ENCODE measurements at places on chromosomes 4 and X. TPM values are rescaled to one million over a fixed set of nuclear protein-coding genes. Genes with fewer than 3 reads are reported as not detected.
A peak's percentile ranks its signal among the peaks of the same experiment; 100 is the strongest.

- no peak overlapping the region for H3K27ac ChIP-seq
- H3K27me3 ChIP-seq = no peaks in the 10 kb centered on the region
- peaks cover 14% of the 10 kb centered on the region for H3K4me1 ChIP-seq
- DNase-seq = no peak
Observed at GRCh38 chr4:184757810-184758209, 23.9 kb upstream of the CENPU start.

- H3K27ac ChIP-seq = no peak overlapping the region
- no peak for DNase-seq
- no peaks in the 10 kb centered on the region for H3K36me3 ChIP-seq
- no peaks in the 10 kb centered on the region for H3K27me3 ChIP-seq
- H3K4me1 ChIP-seq = no peaks in the 10 kb centered on the region
- H3K4me3 ChIP-seq = no peak overlapping the region
Observed at GRCh38 chr4:188911199-188911598, 772.0 kb downstream of the TRIML1 start.

GRCh38 chr4:88791274-88791673, 93.6 kb upstream of the NAP1L5 start:
- DNase-seq = no peak
- no peaks in the 10 kb centered on the region for H3K36me3 ChIP-seq
- no peaks in the 10 kb centered on the region for H3K27me3 ChIP-seq
- peaks cover 19% of the 10 kb centered on the region for H3K4me1 ChIP-seq

DNA sequence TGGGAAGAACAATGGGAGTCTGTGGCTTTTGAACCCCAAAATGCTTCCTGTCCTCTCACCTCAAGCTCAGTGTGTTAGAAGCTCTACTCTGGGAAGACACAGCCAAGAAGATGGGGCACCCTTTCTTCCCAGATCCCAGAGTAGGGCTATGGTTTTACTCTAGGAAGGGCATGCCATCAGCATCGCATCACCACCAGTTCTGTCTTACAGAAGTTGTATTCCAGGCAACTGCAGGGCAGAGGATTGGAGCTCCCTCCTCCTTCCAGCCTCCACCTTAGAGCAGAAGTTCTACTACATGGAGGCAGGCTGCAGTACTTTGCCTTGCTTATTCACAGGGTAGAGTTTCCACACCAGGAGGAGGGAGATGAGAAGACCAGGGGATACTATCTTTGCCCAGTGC, 18.1 kb upstream of the ZFX start:
- H3K27ac ChIP-seq = no peak overlapping the region
- H3K4me1 ChIP-seq = no peaks in the 10 kb centered on the region
- no peaks in the 10 kb centered on the region for H3K27me3 ChIP-seq
- H3K36me3 ChIP-seq = no peaks in the 10 kb centered on the region

DNA sequence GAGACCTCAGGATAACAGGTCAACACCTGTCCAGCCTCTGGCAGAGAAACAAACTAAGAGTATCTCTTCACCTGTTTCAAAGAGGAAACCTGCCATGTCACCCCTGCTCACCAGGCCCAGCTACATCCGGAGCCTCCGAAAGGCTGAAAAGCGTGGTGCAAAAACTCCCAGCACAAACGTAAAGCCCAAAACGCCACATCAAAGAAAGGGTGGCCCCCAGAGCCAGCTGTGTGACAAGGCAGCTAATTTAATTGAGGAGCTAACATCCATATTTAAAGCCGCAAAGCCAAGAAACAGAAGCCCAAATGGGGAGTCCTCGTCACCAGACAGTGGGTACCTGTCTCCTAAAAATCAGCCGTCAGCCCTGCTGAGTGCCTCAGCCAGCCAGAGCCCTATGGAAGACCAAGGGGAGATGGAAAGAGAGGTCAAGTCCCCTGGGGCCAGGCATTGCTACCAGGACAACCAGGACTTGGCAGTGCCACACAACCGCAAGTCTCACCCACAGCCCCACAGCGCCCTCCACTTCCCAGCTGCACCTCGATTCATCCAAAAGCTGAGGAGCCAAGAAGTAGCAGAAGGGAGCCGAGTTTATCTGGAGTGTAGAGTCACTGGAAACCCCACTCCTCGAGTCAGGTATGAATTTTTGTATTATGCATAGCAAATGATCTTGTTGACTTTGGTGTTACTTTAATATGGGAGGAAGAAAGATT, 15.1 kb downstream of the PALLD start:
- peak overlapping the region; percentile 69 for H3K27ac ChIP-seq
- peak overlapping the region; percentile 21 for H3K4me3 ChIP-seq
- H3K4me1 ChIP-seq = peaks cover 31% of the 10 kb centered on the region
- H3K27me3 ChIP-seq = no peaks in the 10 kb centered on the region
- peak; percentile 86 for DNase-seq

DNA sequence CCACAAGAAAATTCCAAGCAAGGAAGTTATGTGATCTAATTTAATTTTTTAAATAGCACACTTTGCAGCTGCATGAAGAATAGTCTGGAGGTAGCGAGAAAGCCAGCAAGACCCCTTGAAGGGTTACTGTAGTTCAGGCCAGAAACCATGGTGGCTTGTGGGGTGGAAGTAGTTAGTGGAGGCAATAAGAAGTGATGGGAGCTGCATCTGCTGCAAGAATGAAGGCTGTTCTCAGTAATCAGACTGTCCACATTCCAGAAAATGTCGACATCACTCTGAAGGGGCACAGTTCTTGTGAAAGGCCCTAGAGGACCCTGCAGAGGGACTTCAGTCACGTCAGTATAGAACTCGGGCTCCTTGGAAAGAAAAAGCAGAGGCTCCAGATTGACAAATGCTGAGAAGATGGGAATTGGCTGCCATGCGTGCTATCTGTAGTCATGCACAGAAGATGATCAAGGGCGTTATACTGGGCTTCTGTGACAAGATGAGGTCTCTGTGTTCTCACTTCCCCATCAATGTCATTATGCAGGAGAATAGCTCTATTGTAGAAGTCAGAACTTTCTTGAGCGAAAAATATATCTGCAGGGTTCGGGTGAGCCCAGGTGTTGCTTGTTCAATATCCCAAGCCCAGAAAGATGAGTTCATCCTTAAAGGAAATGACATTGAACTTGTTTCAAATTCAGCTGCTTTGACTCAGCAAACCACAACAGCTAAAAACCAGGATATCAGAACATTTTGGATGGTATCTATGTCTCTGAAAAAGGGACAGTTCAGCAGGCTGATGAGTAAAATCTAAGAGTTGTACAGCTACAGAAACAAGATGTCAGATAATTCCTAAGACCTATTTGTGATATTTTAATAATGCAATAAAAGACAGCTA, 254.2 kb downstream of the CBR4 start:
- H3K4me3 ChIP-seq = no peak overlapping the region
- no peaks in the 10 kb centered on the region for H3K4me1 ChIP-seq
- H3K27me3 ChIP-seq = peaks cover 13% of the 10 kb centered on the region
- DNase-seq = no peak
- no peaks in the 10 kb centered on the region for H3K36me3 ChIP-seq

GRCh38 chr4:111573386-111573785, 571.9 kb upstream of the FAM241A start:
- no peak overlapping the region for H3K27ac ChIP-seq
- H3K36me3 ChIP-seq = no peaks in the 10 kb centered on the region
- DNase-seq = no peak
- no peaks in the 10 kb centered on the region for H3K27me3 ChIP-seq

- no peaks in the 10 kb centered on the region for H3K27me3 ChIP-seq
- no peak overlapping the region for H3K27ac ChIP-seq
- no peak for DNase-seq
- H3K36me3 ChIP-seq = peaks cover 34% of the 10 kb centered on the region
- no peaks in the 10 kb centered on the region for H3K4me1 ChIP-seq
Observed at GRCh38 chrX:139758250-139758649, 50.3 kb upstream of the MCF2 start.

GRCh38 chr4:129446074-129446473, 350.1 kb downstream of the C4orf33 start:
- H3K4me1 ChIP-seq = no peaks in the 10 kb centered on the region
- H3K36me3 ChIP-seq = no peaks in the 10 kb centered on the region
- no peak overlapping the region for H3K4me3 ChIP-seq
- DNase-seq = no peak
- no peak overlapping the region for H3K27ac ChIP-seq

DNA sequence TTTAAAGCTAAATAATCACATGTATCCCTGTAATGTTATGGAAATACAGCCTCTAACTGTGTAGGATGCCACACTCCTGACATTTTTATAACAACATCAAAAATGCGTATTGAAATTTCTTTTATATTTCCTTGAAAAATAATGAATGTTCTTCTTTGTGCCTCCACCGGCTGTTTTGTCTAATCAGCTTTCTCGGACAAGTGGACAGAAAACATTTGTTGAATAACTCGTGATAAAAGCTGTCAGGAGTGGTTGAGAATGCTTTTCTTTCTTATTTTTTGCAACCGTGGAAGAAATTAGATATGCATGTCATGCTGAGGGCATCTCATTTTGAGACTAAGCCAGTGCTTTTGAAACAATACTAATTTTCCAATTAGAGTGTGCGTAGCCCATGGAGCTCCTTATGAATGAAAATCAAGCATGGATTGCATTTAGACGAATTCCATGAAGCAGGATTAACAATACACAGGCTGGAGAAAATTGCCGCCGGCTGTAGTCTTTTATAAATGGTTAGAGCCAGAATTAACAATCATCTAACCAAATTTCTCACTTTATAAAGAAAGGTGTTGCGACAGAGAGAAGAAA, 614.5 kb upstream of the LCORL start:
- H3K27ac ChIP-seq = no peak overlapping the region
- H3K27me3 ChIP-seq = peaks cover 3% of the 10 kb centered on the region
- no peak for DNase-seq
- no peak overlapping the region for H3K4me3 ChIP-seq

DNA sequence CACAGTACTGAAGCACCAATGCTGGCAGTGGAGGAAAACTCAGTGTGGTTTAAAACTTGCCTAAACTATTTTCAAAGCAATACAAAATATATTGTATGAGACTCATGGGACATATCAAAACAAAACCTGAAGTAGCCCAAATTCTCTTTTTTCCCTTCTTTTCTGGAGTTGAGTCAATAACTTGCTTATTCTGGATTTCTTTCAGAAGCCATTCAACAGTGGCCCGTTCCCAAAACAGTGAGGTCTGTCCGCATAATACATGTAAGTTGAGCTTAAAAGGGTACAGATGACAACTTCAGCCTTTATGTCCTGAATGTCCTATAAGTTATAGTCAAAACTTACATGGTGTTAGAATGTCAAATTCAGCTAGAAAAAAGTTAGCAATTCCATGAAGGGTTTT, 100.8 kb downstream of the SHISA3 start:
- no peaks in the 10 kb centered on the region for H3K27me3 ChIP-seq
- H3K4me1 ChIP-seq = no peaks in the 10 kb centered on the region

- no peaks in the 10 kb centered on the region for H3K36me3 ChIP-seq
- no peak overlapping the region for H3K27ac ChIP-seq
- no peaks in the 10 kb centered on the region for H3K27me3 ChIP-seq
- H3K4me1 ChIP-seq = no peaks in the 10 kb centered on the region
- H3K4me3 ChIP-seq = no peak overlapping the region
Observed at GRCh38 chrX:22648281-22648680, 351.5 kb upstream of the DDX53 start.

SMS gene
- total RNA-seq = 120 TPM

FRG2 gene
- not detected for total RNA-seq

SEC31A gene
- 87.8 TPM for total RNA-seq

PAGE2B gene
- total RNA-seq = 1.2 TPM

RHOXF2 gene
- total RNA-seq = not detected

Measured in activated CD4-positive, alpha-beta memory T cell treated with anti-CD3 and anti-CD28 coated beads for 36 hours (primary cell).